ENCODE measurements at places on chromosomes 3 and 15.

DNA sequence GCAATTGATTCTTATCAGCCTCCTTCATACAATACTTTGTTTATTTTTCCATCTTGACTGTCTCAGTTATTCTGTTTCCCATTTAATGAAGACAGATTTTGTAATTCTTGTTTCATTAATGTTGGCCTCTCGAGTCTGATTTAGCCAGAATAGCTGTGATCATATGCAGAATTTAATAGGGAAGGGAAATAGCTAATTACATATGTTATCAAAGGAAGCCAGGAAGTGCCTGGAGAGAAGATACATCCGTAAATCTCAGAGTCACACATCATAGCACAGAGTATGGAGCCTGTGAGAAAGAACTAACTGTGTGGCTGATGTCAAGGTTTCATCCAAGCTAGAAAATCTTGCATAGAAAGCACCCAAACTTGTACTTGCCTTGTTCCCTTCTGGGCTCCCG is 288.9 kb upstream of the SLCO3A1 start:
- no peak for DNase-seq

- DNase-seq = no peak
Observed at GRCh38 chr15:72616491-72617210, 37.8 kb upstream of the GOLGA6B start.

GRCh38 chr3:94548581-94549316 is 485.9 kb downstream of the NSUN3 start:
- DNase-seq = no peak

DNA sequence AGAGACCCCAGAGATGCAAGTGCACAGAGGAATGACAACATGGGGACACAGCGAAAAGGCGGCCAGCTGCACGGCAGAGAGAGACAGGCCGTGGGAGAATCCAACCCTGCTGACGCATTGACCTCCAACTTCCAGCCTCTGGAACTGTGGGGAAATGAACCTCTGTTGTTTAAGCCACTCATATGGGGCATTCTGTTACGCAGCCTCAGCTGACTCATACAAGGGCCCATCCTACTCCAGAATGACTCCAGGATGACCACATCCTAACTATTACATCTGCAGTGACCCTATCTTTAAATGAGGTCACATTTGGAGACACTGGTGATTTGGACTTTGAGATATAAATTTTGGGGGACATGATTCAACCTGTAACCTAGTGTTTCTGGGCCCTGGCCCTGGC is 44.0 kb downstream of the KLF15 start:
- DNase-seq = no peak

- DNase-seq = no peak
Observed at GRCh38 chr15:94526071-94526689, 294.8 kb downstream of the MCTP2 start.

DNA sequence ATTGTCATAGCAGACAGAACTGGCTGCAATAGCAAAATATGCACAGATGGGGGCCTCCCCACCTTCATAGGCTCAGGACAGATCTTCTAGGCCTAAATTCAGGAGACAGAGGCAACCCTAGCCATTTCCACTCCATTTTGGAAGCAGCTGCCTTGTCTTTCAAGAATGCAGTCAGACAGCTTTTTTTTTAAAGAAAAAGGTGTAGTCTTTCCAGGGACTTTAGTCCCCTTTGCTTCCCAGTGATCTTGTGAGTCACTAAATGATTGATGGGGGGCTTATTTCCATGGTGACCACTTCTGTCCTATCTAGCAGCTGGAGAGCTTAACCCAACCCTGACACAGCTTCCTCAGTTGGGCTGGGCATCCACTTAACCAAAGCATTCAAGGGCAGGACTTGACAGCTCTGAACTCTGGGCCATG is 165.9 kb downstream of the TPRG1 start:
- DNase-seq = no peak

DNA sequence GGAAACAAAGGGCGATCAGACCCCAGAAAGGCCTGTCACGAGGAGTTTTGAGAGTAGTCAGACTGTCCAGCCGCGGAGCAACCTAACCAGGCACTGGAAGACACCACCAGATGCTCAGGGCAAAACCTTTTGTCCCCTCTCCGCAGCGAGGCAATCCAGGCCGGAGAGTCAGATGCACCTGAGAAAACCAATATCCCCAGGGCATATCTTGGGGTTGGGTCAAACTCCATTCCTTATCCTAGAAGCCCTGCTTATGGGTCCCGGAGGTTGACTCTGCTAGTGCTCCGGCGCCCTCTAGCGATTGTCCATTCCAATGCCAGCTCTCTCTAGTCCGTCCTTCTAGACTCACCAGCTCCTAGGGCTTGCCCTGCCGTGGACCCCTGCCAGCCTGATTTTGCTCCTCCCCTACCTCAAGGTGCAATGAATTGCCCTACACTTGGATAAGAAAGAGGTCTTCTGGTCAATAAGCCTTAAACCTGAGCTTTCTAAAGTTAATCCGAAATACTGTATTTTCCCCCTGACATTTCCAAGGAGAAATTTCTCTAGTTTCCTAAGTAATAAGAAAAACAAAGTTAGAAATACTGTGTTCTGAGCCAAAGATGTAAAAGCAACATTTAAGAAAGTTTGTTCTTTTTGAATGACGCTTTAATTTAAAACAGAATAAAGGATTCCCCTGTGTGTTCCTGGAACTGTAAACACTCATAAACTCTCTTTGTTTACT is 5.5 kb downstream of the CPNE4 start:
- no peak for DNase-seq

GRCh38 chr15:71242292-71242691 is 127.0 kb downstream of the THSD4 start:
- no peak for DNase-seq

DNA sequence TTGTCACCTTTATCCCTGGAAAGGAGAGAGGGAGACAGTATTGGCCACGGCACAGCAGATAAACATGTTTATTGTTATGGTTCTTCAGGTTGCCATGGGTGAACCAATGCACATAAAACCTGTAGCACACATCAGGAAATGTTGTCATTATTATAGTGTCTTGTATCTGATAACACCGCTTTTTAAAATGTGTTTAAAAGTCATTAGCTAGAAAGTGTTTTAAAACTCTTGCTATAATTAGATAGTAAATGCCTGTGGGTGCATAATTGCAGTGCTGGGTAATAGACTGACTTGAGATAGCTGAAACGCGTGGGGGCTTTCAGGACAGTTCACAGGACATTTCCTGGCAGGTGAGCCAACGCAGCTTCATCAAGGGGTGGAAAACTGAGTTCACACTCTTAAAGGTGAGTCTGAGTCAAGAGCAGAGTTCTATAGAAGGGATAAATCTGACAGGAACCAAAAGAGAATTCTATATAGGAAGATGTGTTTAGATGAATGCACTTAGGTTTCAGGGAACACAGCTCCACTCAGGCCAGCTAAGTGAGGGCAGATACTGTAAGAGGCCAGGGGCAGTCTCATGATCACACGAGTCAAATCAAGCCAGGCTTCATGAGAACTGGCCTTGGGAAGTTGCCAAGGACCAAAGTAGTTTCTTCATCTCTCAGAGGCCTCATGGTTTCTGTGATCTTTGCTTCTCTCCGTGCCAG is 35.6 kb upstream of the PPP4R2 start:
- DNase-seq = no peak

GRCh38 chr3:2082871-2083480 is 15.7 kb upstream of the CNTN4 start:
- DNase-seq = no peak

DNA sequence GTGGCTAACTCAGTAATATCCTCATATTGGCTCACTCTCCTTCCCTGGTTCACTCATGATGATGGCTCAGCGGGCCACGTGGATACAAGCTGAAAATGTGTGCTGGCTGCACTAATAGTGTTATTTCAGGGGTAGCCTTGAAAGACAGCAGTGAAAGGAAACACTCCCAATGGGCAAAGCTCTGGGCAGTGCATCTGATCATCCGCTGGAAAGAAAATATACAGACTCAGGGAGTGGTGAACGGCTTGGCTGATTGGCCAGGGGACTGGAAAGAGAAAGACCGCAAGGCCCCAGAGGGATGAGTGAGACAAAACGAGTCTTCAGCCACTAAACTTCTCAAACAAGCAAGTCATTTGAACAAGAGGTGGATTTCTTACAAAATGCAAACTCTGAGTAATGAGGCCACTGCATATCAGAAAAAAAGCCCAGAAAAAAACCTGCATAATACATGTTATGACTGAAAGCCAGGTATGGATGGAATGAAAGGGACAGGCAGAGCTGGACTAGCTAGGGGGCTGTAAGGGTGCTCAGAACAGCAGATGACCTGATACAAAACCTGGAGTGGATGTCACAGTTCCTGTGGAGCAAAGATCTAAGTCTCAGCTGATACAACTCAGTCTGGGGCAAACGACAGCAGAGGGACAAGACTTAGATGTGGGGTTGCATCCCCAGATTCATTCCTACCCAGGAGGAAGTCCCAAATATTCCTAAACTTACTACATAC is 33.3 kb downstream of the CMTM6 start:
- no peak for DNase-seq

GRCh38 chr3:51544011-51544775 is 5.7 kb downstream of the RAD54L2 start:
- DNase-seq = no peak

DNA sequence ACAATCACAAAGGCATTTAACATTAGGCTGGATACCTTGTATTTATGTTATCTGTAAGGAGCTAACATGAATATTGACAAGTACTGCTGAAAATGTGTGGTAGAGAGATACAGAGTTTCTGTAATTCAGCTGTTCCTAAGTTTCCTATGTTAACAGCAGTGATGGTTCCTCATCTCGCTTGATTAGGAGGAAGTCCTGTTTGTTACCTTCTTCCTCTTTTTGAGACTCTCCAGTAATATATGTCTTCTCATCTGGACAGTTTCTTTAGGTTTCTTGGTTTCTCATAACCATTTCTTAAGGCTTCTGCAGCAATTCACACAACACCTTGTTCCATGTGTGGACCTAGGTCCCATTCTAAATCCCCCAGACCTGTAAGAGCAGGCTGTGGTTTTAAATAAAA is 11.4 kb upstream of the PEX5L start:
- peak; percentile 75 for DNase-seq

DNA sequence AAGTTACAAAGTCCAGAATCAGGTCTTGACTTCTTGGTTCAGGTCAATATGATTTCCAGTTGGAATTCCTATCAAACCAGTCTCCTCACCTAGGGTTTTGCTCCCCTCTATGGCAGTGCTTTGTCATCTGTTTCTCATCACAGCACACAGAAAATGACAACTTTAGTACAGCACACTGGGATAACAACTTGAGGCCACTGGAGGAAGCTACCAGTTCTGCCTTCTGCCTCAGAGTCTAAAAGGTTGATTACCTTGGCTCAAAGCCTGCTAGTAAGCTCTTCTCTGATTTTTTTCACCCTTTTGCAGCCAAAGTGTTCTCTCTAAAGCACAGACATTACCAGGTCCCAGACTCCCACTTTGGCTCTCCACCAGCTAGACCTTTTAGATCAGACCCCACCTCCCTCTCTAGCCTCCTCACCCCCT is 24.8 kb upstream of the TRIM59 start:
- no peak for DNase-seq

DNA sequence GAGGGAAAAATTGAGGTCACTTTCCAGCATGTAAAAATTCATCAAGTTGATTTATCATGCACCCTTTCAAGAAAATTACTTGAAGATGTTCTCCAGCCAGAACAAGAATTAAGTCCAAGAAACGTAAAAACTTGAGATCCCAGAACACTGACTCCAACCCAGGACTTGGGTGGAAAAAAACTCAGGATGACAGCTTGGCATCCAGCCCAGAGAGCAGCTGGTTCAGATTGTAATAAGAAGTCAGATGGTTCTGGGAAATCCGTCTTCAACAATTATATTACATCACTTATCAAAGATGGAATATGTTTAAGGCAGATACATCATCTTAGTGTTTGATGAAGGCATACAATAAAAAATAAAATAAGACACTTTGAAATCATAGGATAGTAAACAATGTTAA is 23.0 kb upstream of the DNAJC13 start:
- DNase-seq = no peak

DNA sequence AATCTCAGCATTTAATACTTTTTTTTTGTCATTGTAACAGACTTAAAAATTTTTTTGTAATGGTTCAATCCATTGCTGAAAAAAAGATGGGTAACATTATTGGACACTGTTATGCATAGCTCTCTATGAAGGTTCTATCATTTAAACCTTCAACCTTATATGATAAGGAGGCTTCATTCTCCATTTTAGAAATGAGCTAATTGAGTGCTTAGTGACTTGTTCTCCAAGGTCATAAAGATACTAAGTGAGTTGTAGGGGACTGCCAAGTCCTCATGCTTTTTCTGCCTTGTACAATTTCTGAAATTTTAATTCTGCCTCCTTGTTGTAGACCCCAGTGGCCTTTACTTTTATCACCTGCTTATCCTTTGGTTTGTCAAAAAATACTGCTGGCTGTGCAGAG is 56.7 kb downstream of the MGA start:
- DNase-seq = no peak

All from SIG-M5 (cell line).